ENCODE measurements at places on chromosomes 13 and 19. TPM values are rescaled to one million over a fixed set of nuclear protein-coding genes. Genes with fewer than 3 reads are reported as not detected.
A peak's percentile ranks its signal among the peaks of the same experiment; 100 is the strongest.

DNA sequence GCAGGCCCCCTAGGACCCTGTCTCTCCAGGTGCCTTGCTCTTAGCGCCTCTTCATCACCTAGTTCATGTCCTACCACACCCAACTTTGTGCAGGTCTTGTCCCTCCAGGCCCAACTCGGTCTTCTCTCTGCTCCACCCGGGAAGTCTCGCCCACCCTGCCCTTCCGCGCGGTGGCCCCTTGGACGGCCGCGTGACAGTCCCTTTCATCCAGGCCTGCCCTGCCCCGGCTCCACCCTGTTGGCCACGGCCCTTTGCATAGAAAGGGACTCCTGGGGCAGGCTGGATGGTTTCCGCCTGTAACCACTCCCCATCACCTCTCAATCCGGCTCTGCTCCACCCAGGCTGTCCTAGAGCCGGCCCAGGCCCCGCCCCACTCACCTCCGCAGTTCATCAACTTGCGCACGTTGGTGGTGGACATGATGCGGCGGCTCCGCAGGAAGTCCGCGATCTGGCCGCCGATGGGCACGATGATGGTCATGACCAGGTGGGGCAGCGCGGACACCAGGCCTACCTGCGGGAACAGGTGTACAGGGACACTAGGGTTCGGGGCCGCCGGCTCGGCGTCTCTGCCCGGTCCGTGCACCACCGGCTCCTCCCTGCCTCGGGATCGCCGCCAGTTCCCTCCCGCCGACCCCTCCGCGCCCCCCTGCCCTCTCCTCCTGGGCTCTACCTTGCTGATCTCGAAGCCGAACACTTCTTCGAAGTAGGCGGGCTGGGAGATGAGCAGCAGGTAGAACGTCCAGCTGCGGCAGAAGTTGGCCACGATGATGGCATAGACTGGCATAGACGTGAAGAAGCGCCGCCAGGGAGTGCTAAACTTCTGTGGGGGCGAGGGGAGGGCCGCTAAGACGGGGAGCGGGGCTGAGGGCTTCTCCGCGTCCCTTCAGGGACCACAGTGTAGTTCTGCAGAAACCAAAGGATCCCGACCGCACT, 7.2 kb downstream of the GFY start:
- peak; percentile 75 for DNase-seq

DNA sequence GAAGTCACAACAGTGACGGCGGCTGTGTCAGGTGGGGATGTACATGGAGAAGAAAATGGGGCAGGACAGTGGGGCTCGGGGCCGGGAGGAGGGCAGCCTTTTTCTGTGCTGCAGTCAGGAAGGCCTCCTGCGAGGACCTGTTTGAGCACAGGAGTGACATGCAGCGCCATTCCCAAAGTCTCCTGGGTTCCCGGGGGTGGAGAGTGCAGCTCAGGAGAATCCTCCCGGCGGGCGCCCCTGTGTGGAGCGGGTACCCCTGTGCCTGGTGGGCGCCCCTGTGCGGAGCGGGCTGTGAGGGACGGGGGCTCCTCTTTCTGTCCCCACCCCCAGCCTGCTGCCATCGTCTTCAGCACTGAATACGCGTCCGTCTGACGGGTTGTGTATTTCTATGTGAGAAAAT, 62.4 kb downstream of the ATP11A start:
- DNase-seq = no peak

GRCh38 chr13:74205313-74205690, 71.1 kb upstream of the KLF12 start:
- no peak for DNase-seq

DNA sequence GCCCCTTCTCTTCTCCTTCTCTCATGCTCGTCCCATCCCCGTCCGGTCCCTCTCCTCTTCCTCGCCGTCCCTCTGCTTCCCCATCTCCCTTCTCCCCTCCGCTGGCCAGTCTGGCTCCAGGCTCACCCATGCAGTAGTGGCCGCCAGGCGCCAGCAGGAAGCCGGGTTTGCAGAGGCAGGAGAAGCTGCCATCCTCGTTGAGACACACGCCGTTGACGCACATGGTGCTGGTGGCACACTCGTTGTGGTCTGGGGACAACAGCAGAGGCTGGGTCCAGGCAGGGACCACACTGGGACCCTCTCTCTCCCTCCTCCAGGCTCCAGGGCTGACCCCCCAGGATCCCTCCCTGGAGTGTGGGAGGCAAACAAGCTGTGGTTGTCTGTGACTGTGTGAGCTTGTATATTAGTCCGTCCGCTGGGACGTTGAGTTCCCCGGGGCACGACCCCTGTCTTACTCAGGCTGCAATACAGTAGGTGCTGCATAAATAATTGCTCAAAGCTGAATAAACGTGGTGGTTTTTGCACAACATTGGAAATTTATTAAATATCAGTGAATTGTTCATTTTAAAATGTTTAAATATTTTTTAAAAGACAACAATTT, 16.4 kb downstream of the FBN3 start:
- no peak for DNase-seq

DNA sequence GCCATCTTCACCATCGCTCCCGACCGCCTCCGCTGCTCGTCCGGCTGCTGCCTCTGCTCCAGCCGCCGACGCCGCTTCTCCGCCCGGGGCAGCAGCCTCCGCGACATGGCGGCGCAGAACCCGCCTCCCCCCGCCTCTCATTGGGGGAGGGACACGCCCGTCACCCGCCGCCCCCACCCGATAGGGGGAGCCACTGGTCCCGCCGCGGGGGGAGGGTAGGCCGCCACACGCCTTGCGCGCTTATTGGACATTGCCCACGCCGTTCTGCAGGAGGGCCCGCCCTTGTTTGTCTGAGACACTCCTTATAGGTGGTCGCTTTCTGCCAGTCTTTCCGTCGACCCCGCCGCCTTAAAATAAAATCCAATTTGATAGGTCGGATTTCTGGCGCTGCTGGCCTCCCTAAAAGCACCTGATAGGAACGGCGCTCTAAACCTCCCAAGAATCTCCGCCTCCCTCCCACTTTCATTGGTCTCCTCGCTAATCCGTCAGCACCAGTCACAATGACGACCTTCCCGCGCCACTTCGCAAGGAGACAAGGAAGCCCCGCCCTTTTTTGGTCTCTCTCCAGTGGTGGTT, at the start of gene HNRNPL:
Gene HNRNPL (minus strand): TSS at position 127 of the 576 bp plus-strand sequence. CDS start 20 bp downstream, at position 107.
- peak; percentile 100 for DNase-seq

- DNase-seq = no peak
Measured at GRCh38 chr13:93965587-93965986, 513.9 kb downstream of the DCT start.

Gene SERPINE3
- 0.47 TPM for total RNA-seq

Gene TEX29
- total RNA-seq = not detected

Gene ARHGAP33
- 6.5 TPM for total RNA-seq

Data from neural progenitor cell (in vitro differentiated cells).